ENCODE measurements at places on chromosomes 5 and 9. TPM values are rescaled to one million over a fixed set of nuclear protein-coding genes. Genes with fewer than 3 reads are reported as not detected.

The OR13C5 gene
- polyA plus RNA-seq: not detected

The RANBP6 gene
- 32.9 TPM for polyA plus RNA-seq

GRCh38 chr5:1152771-1153282, 41.0 kb upstream of the SLC12A7 start:
- DNase-seq: no peak

DNA sequence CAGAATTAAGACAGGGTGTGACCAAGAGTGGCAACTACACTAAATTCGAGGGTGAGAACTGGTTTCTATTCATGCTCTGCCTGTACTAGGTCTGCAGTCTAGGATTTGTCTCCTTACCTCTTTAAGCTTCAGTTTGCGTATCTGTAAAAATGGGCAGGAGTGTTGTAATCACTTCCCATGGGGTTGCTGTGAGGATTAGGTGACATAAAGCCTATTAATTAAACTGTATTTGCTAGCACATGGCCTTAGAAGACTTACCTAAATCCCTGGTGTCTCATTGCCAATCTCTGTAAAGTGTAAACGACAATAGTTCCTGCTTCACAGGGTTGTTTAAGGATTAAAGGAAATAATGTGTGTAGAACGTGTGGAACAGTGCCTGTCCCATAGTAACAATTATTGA, 193.6 kb downstream of the DRD1 start:
- no peak for DNase-seq

DNA sequence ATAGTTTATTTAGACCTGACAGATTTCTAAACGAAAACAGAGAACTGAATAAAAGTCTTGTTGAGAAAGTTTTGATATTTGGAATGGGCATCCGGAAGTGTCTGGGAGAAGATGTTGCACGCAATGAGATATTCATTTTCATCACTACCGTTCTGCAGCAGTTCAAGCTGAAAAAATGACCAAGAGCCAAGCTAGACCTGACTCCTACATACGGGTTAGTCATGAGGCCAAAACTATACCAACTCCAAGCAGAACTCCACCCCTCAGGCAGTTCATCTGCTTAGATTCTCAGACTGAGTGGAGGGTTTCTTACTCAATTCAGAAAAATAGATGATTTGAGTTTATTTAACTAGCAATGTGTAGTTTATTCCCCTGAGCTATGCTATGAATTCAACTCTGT, 95.4 kb upstream of the ANXA1 start:
- DNase-seq: no peak

All from renal pelvis (tissue), 12 donors.